ENCODE measurements at places on chromosomes 5 and 9.

DNA sequence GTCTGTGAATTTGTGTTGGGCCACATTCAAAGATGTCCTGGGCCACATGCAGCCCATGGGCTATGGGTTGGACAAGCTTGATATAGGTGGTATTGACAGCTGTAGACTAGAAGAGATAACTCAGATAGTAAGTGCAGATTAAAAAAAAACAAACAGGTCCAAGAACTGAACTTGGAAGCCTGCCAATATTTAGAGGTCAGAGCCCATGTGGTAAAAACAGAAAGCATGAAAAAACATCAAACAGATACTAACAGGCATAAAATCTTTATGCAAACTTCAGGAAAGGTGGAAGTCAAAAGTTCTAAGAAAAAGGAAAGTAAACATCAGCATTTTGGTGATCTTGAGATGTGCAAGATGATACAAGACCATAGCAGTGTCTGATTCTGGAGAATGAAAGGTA is 155.1 kb upstream of the NR4A3 start:
- no peak for DNase-seq

DNA sequence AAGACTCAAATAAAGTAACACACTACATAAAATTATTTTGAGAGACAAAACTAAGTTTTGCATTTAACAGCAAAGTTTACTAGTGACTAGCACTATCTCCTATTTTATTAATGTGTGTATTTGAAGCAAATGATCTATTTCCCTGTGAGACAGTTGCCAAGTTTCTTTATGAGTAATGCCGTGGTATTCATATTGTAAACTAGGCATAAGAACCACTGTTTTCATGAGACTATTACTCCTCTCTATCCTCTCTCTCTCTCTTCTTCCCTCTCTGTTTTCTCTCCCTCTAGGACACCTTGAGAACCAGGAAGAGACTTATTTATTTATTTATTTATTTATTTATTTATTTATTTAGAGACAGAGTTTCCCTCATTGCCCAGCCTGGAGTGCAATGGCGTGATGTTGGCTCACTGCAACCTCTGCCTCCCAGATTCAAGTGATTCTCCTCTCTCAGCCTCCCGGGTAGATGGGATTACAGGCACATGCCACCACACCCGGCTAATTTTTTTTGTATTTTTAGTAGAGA is 61.1 kb downstream of the MLANA start:
- no peak for DNase-seq

DNA sequence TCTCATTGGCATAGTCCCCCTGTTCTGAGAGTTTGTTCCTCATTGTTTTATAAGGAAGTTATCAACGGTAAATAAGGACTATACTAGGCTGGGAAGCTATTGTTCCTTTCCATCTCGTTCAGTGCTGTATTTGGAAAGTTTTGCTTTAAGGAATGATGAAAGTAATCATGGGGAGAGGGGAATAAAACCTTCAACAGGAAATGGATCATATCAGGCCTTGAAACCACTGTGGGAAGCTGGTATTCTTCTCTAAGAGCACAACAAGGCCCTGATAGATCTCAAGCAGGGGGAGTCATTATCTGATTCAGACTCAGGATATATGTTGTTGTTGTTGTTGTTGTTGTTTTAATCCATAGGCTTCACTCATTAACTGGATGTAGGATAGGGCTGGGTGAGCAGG is 474.5 kb downstream of the ENC1 start:
- DNase-seq = no peak

- no peak for DNase-seq
Measured at GRCh38 chr9:18805386-18805785, 227.6 kb downstream of the SAXO1 start.

DNA sequence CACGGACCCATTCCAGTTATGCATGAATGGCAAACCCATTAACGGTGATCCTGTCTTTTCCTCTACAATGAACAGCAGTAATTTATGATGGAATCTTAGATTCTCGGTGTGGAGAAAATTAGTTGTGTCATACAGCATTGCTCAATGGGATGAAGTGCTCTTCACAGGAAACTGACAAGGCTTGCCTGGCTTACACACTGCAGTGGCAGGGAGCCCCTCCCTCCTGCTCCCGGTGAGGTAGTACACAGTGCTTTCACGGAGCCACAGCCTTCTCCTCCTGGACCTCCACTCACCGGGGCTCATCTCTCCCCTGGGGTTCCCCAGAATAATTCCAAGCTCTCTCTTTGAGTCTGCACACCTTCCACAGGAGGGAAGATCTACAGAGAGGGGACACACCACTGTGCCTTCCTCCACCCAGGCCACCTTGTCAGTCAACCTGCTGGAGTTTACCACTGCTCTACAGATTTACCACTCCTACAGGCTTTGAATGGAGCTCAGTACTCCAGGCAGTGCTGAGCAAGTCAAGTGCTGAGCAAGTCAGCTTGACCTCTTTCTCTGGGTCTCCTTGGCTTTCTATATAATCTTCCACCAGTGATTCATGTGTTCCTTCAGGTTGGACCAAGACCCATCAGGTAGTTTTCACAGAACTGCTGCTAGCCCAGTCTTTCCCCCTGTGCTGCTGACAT is 59.1 kb upstream of the TBC1D2 start:
- no peak for DNase-seq

GRCh38 chr5:58918021-58918729 is 335.3 kb downstream of the RAB3C start:
- DNase-seq = no peak

- DNase-seq = no peak
Measured at GRCh38 chr9:38211002-38211401, 142.0 kb upstream of the SHB start.

DNA sequence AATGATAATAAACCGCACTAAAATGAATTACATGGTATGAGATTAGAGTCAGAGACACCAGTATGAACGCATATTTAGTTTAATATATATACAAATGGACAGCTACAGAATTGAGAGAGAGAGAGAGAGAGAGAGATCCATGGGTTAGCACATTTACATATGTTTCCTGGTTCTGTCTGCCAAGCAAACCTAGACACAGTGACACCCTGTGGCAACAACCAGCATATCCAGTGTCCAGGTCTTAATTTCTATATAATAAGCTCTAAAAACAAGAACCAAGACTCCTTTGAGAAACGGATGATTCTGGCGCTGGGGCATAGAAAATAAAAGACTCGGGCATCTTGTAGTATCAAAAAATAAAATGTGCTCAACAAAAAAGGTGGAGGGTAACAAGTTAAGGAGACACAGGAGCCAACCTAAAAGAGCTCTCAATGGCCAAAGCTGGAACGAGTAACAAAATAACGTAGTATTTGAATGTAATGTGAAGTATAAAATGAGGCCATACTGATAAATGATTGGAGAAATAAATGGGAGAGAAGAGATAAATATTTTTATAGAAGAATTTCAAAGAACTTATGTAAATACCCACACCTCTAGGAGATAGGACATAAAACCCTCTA is 84.5 kb downstream of the RFX3 start:
- DNase-seq = peak; percentile 26

- no peak for DNase-seq
Measured at GRCh38 chr5:178487911-178488600, 102.1 kb downstream of the COL23A1 start.

- DNase-seq = no peak
Measured at GRCh38 chr9:112380825-112381221, 915 bp downstream of the HSDL2 start.

DNA sequence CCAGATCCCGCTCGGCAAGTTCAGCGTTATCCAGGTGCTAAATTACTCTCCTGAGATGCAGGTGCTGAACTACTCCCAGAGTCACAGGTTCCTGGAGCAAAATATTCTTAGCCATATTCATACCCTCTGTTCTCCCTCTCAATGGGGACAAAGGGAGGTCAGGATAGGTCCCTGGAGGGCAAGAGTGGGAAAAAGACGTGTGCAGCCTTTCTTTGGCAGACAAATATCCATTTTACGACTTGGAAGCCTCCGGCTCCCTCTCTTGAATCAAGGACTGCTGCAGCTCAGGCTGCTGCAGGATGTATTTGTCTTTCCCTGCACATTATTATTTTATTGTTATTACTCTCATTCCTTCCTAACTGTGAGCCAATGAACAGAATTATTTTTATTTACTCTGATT is 590.2 kb downstream of the NR2F1-AS1 start:
- DNase-seq = no peak

- DNase-seq = no peak
Measured at GRCh38 chr9:130193531-130194377, 21.6 kb downstream of the NCS1 start.

GRCh38 chr9:406886-407654 is 192.4 kb downstream of the DOCK8 start:
- no peak for DNase-seq

DNA sequence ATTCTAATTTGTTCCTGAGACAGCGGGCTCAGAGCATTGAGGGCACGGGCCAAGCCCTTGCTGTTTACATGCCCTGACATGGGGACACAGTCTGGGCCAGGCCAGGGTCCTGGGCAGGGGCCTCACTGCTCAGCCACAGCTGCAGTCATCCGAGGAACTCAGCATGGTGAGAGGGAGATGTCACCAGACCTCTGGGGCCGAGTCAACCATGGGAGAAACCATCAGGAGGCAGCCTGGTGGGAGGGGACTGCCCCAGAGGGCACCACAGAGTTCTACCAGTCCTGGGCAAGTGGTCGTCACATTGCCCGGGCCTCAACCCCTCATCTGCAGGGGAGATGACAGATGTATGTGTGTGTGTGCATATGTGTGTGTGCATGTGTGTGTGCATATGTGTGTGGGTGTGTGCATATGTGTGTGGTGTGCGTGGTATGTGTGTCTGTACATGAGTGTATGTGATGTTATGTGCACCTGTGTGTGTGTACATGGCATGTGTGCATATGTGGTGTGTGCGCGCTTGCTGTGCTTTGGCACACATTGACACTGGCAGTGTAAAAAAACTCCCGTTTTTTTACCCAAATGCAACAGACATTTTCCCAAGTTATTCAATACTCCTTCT is 42.4 kb upstream of the TMEM250 start:
- no peak for DNase-seq

DNA sequence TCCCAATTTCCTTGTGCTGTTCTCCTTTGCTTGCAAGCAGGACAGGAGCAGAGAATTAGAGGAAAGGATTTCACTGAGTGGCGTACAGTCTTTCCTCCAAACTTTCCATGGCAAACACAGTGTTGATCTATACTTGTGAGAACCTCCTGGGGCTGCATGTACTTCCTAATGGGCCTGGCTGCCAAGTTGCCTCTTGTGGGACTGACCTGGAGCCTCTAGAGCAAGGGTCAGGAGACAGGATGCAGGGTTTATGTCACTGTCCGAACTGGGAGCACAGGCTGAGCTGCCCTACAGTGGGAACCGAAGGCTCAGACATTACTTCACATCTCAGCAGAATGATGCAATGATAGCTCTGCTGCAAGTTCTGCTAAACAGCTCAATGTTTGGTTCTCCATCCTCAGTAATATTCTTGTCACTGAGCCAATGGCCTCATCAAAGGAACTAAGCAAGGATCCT is 102.3 kb downstream of the ENC1 start:
- DNase-seq = no peak

GRCh38 chr5:81401266-81401665 is 7.3 kb upstream of the ACOT12 start:
- DNase-seq = no peak

- DNase-seq = no peak
Measured at GRCh38 chr5:68778484-68778883, 315.3 kb upstream of the SLC30A5 start.

GRCh38 chr5:36875051-36875789 is 1.3 kb upstream of the NIPBL start:
- no peak for DNase-seq

DNA sequence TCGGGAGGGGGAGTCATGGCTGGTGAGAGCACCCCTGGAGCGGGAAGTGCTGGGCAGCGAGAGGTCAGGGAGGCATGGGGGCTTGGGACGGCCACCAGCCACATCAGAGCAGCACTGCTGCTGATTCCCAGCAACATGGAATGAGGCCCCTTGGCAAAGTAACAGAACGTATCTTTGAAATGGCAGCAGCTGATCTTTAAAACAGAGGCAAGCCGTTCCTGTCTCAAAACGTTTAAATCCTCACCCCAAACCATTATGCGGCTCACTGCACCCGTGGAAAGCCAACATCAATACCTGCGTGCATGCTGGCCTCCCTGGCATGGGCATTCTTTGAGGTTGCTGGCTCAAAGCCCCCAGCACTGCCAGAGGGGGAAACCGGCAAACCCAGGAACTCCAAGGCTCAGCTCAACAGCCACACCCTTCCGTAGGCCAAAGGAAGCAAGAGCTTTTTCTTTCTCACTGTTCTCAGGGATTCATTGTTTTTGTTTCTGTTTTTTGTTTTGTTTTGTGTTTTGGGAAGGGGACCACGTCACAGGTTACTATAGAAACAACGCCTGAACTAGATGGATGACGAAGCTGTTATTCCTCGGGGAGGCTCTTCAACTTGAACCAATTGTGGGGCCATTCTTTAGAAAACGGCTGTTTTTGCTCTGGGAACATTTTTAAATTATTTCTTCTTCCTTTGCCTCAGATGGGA is 28.1 kb upstream of the OBP2B start:
- no peak for DNase-seq

GRCh38 chr5:68657055-68657961 is 436.5 kb upstream of the SLC30A5 start:
- DNase-seq = no peak

DNA sequence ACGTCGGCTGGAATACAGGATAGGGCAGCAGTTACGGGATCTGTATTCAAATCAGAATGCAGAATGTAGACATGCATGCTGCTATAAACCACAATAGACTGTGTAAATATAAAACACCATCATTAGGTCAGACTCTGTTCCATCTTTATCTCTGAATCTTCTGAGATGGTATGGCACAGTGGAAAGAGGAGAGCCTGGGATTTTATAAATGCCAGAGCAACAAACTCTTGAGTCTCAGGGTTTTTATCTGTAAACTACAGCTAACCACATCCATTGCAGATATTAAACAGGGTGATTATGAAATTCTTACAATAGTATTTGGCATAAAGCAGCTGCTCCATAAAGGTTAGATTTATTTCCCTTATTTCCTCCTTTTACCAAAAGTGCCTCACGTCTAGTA is 108.7 kb downstream of the ZDHHC21 start:
- DNase-seq = no peak

GRCh38 chr9:93808115-93809029 is 146.8 kb downstream of the BARX1 start:
- no peak for DNase-seq

DNA sequence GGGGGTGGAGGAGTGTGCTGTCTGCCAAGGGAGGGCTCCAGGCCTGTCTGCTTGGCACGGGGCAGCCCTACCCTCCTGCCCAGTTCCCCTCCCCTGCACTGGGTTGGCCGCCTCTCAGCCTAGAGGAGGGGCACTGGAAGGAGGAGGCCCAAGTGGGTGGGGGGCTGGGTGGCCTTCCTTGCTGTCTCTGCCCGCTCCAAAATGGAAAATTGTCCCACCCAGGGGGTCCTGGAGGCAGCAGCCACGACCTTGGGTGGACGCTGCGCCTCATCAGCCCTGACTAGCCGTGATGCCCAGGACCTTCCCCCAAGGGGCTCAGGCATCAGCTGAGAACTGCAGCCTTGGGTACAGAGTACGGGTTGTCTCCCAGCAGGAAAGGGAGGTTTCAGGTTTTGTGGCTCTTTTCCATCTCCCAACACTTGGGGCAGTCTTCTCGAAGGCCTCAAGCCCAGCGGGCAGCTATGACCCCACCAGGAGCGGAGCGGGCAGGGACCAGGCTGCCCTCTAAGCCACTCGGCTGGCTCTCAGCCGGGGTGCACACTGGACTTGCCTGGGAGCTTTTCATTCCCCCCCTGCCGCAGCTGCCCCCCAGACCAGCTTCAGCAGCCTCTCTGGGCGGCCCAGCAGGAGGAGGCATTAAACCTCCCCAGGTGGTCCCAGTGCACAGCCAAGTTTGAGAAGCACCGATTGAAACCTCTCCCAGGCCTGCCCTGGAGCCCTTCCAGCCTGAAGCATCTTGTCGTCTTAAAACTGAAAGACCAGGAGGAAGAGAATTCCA is 20.6 kb downstream of the NTNG2 start:
- DNase-seq = no peak

Data from NCI-H2081 treated with DMSO at 0.1 percent for 48 hours (cell line).